ENCODE measurements at places on chromosomes 12 and 14.

- no peak for DNase-seq
These were observed 67.0 kb upstream of the CAND1 start for GRCh38 chr12:67202011-67202677.

GRCh38 chr12:14773685-14774073 lies 29.6 kb downstream of the WBP11 start:
- DNase-seq = no peak

DNA sequence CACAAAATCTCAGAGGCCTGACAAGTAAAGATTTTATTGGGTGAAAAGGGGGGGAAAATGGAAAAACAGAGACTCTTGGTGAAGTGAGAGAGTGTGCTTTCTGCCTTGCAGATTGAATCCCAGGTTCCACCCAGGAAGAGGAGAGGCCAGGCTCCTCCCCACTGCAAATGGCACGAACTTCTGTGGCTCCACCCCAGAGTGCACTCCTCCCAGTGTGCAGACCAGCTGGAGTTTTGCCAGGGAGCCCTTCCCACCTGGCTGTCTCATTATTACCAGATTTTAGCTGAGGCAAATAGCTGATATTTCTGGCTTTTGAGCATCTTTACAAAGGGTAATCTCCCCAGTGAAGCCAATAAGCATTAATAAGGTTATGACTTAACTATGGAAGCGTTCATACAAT lies 51.9 kb downstream of the TESPA1 start:
- no peak for DNase-seq

- DNase-seq = no peak
These were observed 19.2 kb downstream of the VDR start for GRCh38 chr12:47885566-47885965.

GRCh38 chr12:106712768-106713167 lies 61.7 kb upstream of the RIC8B start:
- no peak for DNase-seq

DNA sequence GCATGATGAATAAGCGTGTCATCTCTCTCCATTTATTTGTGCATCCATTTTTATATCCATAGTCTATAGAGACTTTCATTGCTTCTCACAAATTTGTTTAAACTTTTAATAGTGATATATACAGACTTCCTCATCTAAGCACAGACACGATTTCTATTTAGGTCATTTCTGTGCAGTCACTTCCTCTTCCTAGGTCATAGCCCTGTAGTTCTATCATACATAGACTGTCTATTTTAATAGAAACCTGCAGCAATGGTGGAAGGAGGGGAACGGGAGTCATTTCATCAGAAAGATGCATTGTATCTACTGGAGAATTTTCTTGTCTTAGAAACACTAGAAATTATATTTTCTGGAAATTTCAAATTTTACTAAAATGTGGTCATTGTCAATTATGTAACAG lies 133.4 kb upstream of the FGD4 start:
- no peak for DNase-seq

GRCh38 chr14:83478741-83479140 lies 1945.1 kb upstream of the SEL1L start:
- DNase-seq = no peak

- DNase-seq = no peak
These were observed 6.5 kb downstream of the KRT85 start for GRCh38 chr12:52360663-52361271.

DNA sequence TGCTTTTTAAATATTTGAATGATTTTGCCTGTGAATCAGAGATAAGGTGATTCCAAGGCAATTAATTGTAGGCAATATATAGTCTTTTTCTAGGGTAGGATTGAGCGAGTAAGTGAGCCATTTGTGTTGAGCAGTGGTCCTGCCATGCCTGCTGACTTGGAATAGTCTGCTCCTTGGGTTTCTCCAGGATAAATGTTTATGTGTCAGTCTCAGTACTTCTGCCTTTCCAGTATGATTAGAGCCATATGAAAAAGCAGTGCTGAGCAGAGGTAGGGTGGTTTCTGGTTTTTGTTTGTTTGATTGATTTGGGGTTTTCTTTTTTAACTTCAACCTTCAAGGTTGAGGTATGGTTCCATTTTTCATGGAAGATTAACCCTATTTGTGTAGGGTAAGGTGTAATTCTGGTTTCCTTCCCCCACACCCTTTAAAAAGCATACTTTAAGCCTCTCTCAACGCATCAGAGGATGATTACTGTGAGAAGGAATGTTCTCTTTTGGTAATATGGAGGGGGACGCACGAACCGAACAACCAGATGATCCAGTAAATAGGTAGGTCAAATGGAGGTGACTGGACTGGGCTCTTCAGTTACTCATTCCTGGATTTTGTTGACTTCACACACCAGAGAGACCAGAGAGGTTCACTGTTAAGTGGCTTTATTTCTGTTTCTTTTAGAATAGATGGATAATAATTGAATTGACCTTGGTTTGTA lies 22.7 kb downstream of the FRMD6 start:
- DNase-seq = no peak

- no peak for DNase-seq
These were observed 49.5 kb upstream of the HELB start for GRCh38 chr12:66252771-66253170.

DNA sequence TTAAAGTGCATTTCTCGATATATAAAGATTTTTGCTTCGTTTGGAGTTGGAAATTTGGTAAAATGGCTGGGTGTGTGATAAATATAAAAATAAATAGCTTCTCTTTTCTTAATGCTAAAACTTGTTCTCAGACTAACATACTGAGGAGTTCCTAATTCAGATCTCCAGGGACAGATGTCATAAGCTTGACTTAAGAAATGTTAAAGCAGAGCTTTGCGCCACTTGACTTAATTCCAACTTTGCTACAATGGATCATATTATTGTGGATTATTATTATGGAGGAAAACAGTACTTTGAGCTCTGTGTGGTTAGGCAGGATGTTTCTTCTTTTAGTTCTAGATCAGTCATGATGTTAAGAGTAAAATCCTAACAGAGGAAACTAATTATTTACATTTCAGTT lies 33.8 kb downstream of the GNG2 start:
- no peak for DNase-seq

DNA sequence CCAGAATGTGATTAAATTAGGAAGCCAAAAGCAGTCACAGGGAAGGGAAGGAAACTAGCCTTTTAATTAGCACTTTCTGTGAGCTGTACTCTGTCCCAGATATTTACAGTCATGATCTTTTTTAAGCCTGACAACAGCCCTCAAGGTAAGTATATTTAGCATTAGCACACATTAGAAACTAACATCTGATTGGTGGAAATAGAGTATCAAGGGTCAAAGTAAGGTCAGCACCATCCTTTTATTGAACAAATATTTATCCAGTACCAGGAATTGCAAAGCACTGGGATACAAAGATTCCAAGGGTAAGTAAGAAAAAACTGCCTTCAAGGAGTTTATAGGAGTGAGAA lies 28.2 kb downstream of the RPGRIP1 start:
- no peak for DNase-seq

GRCh38 chr12:9041321-9041720 lies 52.0 kb downstream of the KLRG1 start:
- DNase-seq = no peak

GRCh38 chr12:102298022-102298421 lies 100.4 kb upstream of the PMCH start:
- DNase-seq = no peak
